Stimulated activated CD8-positive, alpha-beta memory T cell treated with anti-CD3 and anti-CD28 coated beads, Interleukin-15, amount 100 ng/mL, for 4 hours (primary cell): ENCODE measurements at places on chromosomes 4 and X.

DNA sequence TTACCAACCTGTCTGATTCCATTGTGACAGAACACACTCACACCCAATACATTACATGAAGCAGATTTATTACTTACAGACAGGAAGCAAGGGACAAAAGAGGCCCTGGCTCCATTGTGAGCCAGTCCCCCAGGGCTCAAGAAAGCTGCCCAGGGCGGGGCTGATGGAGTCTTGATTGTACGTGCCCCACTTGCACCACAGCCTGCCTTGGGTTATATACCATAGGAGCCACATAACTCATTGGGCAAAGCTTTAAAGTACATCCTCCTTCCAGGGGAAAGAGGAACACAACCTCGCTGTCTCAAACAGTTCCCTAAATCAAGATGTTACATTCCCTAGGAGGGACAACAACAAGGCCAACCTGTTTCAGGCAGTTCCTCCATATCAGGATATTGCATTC, 3.4 kb upstream of the ZRSR2 start:
- DNase-seq: no peak

GRCh38 chrX:12360383-12360782, 222.1 kb downstream of the FRMPD4 start:
- DNase-seq: no peak

- no peak for DNase-seq
Measured at GRCh38 chr4:175394208-175394607, 417.9 kb downstream of the GPM6A start.

GRCh38 chrX:372856-373640, 13.7 kb downstream of the PPP2R3B start:
- no peak for DNase-seq

DNA sequence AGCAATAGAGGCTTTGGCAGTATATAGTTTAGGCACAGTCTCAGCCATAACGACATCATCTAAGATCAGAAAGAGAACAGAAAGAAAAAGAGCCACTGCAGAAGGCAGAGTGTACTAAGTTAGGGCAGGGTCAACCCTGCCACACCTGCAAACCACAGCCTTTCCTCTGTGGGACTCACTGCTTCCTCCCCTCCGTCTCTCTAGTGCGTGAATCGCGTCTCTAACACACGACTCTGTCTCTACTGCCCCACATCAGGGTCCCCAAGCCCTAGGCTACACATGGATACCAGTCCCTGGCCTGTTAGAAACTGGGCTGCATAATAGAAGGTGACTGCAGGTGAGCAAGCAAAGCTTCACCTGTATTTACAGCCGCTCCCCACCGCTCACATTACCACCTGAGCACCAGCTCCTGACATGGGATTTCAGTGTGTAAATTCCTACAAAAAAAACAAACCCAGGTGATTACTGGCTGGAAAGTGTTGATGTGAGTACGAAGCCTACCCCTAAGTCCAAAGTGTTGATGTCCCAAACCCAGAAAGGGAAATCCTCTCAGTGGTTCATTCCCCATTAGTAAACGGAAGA, 128.9 kb downstream of the PRKX start:
- no peak for DNase-seq

DNA sequence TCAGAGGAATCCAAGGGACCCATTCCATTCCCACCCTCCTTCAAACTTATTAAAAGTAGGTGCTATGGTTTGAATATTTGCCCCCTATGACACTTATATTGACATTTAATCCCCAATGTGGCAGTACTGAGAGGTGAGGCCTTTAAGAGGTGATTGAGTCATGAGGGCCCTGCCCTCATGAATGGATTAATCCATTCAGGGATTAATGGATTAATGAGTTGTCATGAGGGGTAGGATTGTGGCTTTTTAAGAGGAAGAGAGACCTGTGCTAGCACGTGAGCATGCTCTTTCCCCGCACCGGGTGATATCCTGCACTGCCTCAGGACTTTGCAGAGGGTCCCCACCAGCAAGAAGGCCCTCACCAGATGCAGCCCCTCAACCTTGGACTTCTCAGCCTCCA, 50.1 kb downstream of the IRF2 start:
- DNase-seq: no peak
